AG10803 (cell line): ENCODE measurements at places on chromosomes 1 and 21.

DNA sequence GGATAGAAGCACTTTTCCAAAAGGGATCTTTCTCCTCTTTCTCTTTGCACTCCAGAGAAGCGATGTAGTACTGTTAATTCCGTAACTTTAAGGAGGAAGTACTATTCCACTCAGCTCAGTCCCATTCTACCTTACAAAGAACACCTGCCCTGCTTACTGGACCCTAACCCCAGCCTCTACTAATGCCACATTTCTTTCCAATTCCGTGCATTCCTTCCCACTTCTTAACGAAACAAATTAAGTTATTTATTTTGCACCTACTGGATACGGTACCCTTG lies 511 bp downstream of the NDC1 start:
- no peak for DNase-seq

GRCh38 chr1:232438476-232438875 lies 191.5 kb downstream of the SIPA1L2 start:
- DNase-seq = no peak

DNA sequence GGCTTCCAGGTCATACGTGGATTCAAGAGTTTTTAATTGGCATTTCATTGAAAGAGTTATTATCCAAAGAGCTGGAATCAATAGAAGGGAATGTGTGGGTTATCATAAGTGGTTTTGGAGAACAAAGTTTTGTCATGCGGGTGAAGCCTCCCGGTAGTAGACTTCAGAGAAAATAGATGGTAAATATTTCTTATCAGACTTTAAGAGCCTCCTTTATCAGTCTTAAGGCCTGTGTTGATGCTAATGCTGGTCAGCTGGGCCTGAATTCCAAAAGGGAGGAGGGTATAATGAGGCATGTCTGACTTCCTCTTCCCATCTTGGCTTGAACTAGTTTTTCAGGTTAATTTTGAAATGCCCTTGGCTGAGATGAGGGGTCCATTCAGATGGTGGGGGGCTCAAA lies 89.7 kb downstream of the ITSN1 start:
- no peak for DNase-seq

DNA sequence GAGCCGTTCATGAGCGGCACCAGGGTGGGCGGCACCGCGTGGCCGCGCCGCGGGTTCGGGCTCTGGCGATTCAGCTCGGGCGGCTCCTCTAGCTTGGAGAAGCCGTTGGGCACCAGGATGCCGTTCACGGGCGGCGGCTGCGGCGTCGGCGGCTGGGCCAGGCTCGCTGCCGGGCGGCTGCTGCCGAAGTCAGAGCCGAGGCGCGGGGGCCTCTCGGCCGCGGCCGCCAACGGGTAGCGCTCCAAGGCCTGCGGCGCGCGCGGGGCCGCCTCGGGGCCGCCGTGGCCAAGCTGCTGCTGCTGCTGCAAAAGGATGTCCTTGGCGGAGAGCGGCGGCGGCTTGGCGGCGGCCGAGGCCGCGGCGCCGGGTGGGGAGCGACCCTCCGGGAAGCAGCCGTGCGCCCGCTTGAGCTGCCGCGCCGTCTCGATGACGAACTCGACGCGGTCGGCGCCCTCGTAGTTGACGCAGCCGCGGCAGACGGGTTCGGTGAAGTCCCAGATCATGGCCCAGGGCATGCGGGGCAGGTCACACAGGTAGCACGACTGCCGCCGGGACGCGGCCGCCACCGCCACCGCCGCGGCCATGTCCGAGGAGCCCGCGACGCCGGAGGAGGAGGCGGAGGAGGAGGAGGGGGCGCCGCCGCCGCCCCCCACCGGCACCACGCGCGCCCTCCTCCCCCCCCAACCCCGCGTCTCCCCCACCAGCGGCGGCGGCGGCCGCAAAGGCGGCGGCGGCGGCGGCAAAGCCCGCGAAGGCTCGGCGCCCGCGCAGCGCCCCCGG lies 877 bp downstream of the IRF2BP2 start:
- DNase-seq = peak; percentile 48

DNA sequence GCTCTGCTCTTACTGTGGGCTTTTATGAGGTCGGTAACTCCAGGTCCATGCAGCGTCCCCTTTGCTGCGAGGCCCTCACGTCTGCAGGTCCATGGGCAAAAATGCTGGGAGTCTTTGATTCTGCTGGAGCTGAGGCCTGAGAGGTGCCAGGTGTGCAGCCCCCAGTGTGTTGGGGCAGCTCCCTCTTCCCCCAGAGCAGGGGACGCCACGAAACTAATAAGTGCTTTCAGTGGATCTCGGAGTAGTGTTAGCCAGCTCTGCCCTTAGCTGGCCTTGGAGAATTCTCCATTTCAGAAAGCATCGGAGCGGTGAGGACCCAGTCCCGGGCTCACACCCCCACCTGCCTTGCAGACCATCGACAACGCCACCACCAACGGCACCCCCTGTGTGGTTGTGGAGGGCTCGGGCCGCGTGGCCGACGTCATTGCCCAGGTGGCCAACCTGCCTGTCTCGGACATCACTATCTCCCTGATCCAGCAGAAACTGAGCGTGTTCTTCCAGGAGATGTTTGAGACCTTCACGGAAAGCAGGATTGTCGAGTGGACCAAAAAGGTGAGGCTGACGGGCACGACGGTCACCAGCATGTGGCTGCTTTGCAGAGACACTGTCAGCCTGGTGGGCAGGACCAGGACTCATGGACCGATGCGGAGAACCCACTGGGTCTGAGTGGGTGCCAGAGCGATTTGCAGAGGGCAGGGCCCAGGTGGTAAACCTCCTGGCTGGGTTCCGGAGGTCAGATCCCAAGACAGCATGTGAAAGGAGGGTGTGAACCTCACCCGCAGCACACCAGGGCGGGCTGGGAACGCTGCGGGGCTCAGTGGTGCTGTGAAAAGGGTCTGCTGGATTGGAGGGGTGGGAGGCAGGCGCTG lies 25.5 kb downstream of the TRPM2 start:
- no peak for DNase-seq

- DNase-seq = no peak
Observed at GRCh38 chr21:42555756-42556438, 42.2 kb downstream of the SLC37A1 start.
